Omental fat pad (tissue), 4 donors: ENCODE measurements at places on chromosomes 7 and 10.

GRCh38 chr10:75145590-75145989 lies 34.1 kb downstream of the SAMD8 start:
- DNase-seq, result no peak

GRCh38 chr7:1259621-1260243 lies 27.1 kb downstream of the UNCX start:
- DNase-seq, result no peak

GRCh38 chr7:151240536-151240935 lies 8.0 kb downstream of the SMARCD3 start:
- no peak for DNase-seq

DNA sequence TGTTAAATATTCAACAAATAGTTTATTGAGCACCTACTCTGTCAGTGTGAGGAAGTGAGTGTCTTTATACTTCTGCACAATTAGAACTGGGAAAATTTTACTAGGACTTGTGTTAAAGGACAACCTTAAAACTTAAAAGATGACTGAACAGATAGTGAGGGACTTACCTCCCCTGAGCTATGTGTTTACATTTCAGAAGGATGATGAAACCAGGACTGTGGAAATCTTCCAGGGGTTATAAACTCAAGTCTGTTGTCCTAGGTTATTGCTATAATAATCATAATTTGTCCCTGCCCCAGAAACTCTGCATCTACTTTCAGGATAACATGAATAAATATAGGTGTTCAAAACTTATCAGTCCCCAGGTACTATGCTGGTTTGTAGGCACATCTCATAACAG lies 261.0 kb upstream of the MKLN1 start:
- DNase-seq, result no peak

GRCh38 chr7:47026780-47027361 lies 555.0 kb downstream of the TNS3 start:
- DNase-seq, result no peak

DNA sequence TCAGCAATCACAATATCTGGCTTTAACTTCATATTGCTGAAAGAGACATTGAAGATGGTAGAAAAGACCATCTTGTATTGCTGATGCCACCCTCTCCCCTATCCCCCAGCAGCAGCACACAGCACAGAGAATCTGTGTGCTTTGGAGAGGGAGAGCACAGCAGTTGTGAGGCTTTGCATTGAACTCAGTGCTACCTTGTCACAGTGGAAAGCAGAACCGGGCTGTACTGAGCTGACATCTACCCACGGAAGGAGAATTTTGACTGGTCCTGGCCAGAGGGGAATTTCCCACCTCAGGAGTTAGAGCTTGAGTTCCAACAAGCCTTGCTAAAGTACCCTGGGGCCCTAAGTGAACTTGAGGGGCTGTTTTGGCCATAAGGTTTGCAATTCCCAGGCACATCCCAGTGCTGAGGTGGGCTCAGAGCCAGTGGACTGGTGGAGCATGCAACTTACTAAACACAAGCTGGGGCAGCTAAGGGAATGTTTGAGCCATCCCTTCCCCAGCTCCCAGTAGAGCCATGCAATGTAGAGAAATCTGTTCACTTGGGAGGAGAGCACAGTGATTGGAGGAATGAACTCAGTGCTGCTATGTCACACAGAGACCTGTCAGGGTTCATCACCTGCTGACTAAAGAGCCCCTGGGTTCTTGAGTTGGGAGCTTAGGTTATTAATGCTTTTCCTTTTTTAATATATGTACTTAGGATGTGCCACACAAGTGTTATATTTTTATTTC lies 62.1 kb downstream of the OR13A1 start:
- no peak for DNase-seq

GRCh38 chr7:101915000-101915399 lies 97.6 kb downstream of the CUX1 start:
- DNase-seq, result no peak

GRCh38 chr7:5564894-5565293 lies 141.3 kb upstream of the TNRC18 start:
- no peak for DNase-seq

- DNase-seq, result no peak
Observed at GRCh38 chr7:15888090-15888489, 201.6 kb upstream of the MEOX2 start.

DNA sequence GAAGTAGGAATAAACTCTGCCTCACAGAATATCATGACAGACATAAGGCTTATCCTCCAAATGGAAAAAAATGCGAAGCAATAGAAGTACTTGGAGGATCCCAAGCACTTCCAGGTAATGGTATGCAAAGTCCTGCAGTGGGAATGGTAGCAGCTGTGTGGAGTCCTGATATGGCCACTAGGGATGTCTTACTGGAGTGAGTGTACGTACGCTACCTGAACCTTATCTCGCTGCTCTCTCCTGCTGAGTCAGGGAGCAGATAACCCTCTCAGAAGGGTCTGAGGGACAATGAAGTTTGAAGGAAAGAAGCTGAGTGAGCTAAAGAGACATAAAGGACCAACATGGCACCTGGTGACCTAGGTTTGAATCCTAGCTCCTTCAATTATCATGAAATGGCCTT lies 42.2 kb downstream of the CH25H start:
- no peak for DNase-seq

DNA sequence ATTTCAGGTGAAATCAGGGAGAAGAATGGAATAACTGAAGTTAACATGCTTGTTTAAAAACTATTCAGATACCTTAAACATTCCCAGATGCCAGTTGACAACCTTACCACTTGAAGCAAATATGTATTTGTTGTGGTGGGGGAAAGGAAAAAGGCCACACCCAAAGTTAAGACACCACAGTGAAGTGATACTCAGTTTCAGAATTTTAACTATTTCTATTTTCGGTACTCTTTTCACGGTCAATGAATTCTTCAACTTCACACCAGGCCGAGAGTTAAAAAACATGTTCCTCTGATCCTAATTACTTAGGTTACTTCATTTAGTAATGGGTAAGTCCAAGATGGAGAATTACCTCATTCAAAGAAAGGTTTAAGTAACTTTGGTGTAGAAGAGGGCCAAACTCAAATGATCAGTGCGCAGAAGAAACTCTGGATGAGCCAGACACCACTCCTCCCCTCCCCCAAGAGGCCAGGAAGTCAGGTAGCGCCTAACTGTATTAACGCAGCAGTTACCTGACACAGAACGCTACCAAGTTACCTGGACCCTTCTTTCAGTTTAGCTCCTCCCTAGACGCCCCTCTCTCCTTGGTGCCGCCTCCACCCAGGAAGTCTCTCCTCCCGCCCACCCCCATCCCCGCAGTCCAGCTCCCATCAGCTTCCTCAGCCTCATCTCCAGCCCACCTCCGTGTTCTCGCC lies 700 bp downstream of the MTPN start:
- DNase-seq, result no peak

DNA sequence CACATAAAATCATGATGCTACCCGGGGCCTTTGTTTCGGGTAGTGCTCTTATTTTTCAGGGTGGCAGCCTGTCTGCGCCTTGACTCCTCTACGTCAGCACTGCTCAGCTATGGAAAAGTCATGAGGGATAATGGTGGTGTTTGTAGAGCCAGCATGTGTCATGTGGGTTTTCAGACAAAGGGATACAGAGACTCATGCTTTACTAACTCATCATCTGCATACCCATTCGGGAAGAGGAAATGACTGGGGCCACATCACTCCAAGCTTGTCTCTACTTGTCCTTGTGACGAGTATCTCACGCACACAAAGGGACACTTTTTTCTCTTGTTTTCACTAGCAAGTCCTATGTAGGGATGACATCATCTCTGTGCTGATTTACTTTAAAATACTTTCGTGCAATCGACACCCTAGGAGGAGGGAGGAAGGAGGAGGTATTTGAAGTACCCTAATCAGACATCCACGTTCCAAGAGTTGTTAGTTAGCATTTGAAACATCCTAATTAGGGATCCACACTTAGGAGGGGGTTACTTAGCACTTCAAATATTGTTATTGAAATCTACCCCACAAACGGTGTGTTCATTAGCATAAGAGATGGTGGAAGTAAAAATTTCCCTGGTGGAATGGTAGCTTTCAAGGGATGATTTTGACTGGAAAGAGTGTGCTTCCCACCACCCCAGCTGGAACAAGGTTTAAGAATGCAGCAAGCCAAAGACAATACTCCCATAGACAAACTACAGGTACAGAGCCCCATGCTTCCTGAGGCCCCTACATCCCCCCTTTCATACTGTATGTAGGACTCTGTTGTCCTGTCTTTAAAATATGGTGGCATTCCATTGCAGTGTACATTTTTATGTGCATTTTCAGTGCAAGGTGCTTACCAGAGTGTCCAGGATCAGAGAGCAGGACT lies 52.0 kb downstream of the THNSL1 start:
- no peak for DNase-seq

DNA sequence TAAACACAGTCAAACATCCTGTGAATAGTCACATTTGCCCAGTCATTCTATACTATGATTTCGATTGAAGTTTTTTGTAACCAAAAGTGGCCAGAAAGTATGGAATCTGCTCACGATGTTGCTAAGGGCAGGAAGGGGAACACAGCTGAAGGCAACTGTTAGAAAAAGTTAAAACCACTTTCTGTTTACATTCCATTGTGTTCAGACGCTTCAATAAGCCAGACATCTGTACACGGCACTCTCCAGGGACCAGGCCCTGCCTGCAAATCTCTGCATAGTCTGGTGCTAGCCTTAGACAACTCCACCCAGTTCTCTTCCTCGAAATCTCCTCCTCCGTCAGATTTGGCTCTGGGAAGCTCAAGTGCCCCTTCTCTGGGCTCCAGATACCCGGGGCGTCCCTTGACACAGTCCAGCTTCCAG lies 17.1 kb upstream of the TMEM120A start:
- no peak for DNase-seq

DNA sequence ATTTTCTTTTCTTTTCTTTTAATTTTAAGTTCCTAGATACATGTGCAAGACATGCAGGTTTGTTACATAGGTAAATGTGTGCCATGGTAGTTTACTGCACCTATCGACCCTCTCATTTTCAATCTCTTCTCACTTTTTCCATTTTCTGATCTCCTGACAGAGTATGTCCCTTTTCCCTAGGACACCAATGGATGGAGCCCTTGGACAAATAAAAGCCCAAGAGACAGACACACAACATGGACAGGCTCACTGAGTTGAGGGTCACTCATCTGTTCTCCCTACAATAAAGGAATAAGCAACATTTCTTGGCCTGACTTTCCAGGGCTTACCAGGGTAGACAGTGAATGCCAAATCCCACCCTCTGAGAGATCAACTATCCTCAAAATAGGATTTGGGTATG lies 15.2 kb upstream of the UBE2D1 start:
- DNase-seq, result no peak

DNA sequence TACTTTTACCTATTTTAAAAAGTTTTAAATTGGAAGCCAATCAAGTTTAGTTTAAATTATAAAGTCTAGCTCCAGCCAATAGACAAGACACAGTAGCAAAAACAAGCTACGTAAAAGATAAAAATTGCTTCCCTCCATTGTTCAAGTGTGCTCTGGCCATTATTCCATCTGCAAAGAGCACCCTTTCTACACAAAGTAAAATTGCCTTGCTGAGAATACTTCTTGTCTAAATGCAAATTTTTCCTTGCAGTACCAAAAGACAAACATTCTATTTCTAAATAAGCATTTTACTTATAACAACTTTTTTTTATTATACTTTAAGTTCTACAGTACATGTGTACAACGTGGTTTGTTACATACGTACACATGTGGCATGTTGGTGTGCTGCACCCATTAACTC lies 75.9 kb upstream of the ZNF746 start:
- DNase-seq, result no peak

DNA sequence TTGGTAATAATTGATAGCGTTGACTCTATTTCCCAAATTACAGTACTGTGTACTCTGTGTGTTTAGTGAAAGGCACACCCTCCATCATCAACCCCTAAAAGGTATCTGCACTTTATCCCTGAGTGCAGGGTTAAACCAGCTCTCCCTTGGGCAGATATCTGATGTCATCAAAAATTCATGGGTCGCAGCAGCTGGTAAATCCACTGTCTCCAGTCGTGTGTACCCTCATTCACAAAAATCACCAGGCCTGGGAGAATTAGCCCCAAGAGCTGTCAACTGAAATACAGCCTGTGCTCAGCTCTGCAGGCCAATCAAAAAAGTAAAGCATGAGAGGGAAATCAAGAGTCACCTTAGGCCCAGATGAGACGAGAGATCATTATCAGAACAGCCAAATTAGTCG lies 103.7 kb downstream of the HIP1 start:
- DNase-seq, result no peak

DNA sequence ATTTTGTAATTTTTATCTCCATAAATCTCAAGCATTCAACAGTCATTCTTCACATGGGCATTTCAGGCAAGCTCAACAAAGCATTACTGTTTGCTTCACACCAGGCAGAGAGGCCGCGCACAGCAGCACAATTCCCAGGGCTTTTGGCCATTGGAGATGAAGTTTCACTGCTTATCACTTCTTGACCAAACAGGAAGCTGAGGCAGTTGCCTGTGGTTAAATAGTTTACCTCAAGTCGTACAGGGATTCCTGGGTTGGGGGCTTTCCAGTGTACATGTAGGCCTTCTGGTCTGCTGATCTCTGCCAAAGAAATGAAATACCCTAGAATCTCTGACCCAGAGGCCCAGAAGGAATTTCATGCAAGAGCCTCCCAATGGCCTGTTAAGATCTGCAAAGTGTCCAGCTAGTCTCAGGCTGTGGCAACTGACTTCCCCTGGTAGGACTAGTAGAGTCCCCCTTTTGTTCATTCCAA lies 11.2 kb upstream of the PRDX3 start:
- no peak for DNase-seq

DNA sequence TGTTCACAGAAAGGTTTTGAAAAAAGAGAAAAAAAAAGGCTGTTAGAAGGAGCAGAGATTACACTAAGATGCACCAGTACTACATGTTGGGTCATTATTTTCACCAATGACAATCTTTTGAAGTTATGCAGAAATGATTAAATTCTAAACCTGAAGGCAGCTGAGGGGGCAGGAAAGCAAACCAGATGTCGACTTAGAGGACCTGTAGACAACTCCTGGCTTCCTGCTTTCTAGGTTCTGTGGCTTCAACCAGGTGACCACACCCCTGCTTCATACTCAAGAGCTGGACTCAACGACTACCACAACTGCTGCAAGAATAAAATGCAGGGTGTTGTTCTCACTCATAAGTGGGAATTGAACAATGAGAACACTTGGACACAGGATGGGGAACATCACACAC lies 30.0 kb downstream of the MYOF start:
- DNase-seq, result no peak

GRCh38 chr10:109187677-109188076 lies 735.6 kb downstream of the XPNPEP1 start:
- no peak for DNase-seq

DNA sequence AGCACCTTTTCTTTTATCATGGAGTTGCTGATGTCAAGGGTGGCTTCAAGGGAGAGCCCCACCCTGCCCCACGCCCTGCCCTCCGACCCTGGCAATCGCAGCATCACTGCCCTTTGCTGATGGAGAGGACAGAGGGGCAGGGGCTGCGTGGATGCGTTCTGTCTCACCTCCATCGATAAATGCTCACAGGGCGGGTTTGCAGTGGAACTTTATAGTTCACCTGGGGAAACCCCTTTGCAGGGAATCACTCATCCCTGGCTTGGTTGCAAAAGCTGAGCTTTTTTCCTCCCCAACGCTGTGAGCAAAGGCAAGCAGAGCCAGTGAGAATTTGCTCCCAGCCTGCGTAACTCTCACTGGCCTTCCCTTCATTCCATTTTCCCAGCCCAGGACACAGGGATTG lies 176.8 kb downstream of the WDR37 start:
- no peak for DNase-seq

GRCh38 chr7:110066843-110067242 lies 1024.1 kb upstream of the LRRN3 start:
- no peak for DNase-seq

GRCh38 chr7:143846692-143847091 lies 55.3 kb downstream of the TCAF1 start:
- DNase-seq, result no peak
